Mesothelial cell of epicardium (in vitro differentiated cells): ENCODE measurements at places on chromosomes 2 and 18.

- DNase-seq, result no peak
These were observed 59.1 kb downstream of the ACOXL start for GRCh38 chr2:110791435-110791834.

GRCh38 chr18:55268151-55268601 lies 308.9 kb upstream of the CCDC68 start:
- no peak for DNase-seq

GRCh38 chr2:133871545-133872209 lies 303.4 kb upstream of the NCKAP5 start:
- DNase-seq, result no peak

DNA sequence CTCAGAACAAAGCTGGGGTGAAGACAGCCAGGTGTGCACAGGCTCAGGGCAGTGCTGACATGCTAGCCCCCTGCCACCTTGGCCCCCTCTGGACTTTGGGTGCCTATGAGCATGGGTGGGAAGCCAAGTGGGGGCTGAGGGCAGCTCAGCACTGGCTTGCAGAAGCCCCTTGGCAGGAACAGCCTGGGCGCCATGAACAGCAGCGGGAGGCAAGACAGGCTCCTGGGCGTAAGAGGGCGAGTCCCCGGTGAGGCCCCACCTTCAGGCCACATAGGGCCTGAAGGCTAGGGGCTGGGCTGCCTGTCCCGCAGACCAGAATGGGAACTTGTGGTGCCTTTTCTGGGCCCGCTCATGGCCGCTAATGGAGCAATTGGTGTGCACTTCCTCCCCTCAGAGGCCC lies 47.0 kb upstream of the COX7A2L start:
- DNase-seq, result no peak

DNA sequence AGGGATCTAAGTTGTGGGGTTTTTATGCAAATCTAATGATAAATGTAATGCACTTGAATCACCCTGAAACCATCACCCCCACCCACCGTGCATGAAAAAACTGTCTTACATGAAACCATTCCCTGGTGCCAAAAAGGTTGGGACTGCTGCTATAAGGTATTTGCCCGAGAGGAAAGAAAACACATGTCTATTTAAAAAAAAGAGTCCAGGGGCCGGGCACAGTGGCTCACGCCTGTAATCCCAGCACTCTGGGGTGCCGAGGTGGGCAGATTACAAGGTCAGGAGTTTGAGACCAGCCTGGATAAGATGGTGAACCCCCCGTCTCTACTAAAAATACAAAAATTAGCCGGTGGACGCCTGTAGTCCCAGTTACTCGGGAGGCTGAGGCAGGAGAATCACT lies 1372.8 kb upstream of the CDH2 start:
- DNase-seq, result no peak

GRCh38 chr18:48975120-48975816 lies 24.5 kb upstream of the SMAD7 start:
- no peak for DNase-seq
